ENCODE measurements at places on chromosomes 1 and 21.

DNA sequence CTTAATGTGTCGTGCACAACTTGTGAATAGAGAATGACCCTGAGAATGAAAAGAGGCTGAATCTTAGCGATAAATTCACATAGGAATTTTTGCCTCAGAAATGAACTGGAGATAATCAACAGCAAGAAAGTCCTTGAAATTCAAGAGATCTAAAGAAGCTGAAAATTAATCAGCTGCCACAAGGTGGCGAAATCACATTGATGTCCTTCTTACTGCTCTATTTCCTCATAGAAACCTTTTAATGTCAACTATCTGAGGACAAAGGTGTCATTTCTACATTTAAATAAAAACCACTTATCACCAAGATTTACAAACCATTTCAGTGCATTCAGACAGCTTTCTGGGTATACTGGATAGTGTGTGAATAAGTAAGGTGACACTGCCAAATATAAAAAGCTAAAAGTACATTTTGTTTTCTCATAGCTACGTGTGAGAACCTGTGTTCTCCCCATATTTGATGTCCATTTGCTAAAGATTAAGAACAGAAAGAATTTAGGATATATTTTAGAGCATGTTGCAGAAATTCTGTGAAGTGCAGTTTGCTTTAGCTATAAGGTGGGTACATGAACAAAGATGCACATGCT is 485.3 kb upstream of the PTBP2 start:
- no peak for DNase-seq

- DNase-seq, result no peak
Observed at GRCh38 chr1:116949213-116949985, 39.7 kb downstream of the PTGFRN start.

- no peak for DNase-seq
Observed at GRCh38 chr1:18784482-18784831, 75.0 kb downstream of the TAS1R2 start.

DNA sequence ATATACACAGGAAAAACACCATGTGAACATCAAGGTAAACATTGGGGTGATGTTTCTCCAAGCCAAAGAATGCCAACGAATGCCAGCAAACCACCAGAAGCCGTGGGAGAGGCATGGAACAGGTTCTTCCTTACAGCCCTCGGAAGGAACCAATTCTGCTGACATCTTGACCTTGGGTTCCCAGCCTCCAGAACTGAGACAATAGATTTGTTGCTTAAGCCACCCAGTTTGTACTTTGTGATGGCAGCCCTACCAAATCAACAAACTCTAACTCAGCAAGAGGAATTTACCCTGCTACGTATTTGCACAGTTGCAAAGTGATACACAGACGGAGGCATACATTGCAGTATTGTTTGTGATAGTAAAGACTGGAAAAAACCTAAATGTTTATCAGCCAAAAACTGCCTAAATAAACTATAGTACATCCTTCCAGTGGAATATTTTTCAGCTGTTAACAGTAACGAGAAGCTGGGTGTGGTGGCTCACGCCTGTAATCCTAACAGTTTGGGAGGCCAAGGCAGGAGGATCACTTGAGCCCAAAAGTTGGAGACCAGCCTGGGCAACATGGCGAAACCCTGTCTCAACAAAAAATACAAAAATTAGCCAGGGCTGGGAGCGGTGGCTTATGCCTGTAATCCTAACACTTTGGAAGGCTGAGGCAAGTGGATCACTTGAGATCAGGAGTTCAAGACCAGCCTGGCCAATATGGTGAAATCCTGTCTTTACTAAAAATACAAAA is 12.5 kb upstream of the ZC3H12A start:
- DNase-seq, result no peak

- DNase-seq, result no peak
Observed at GRCh38 chr1:194026422-194026821, 840.0 kb upstream of the B3GALT2 start.

- DNase-seq, result no peak
Observed at GRCh38 chr1:164560556-164560955, 1.6 kb downstream of the PBX1 start.

GRCh38 chr1:21626921-21627339 is 42.2 kb downstream of the RAP1GAP start:
- DNase-seq, result no peak

- no peak for DNase-seq
Observed at GRCh38 chr1:226633541-226634165, 85.1 kb downstream of the STUM start.

GRCh38 chr1:69728206-69728605 is 160.5 kb downstream of the LRRC7 start:
- DNase-seq, result no peak

GRCh38 chr1:245604979-245605378 is 450.2 kb downstream of the KIF26B start:
- DNase-seq, result no peak

DNA sequence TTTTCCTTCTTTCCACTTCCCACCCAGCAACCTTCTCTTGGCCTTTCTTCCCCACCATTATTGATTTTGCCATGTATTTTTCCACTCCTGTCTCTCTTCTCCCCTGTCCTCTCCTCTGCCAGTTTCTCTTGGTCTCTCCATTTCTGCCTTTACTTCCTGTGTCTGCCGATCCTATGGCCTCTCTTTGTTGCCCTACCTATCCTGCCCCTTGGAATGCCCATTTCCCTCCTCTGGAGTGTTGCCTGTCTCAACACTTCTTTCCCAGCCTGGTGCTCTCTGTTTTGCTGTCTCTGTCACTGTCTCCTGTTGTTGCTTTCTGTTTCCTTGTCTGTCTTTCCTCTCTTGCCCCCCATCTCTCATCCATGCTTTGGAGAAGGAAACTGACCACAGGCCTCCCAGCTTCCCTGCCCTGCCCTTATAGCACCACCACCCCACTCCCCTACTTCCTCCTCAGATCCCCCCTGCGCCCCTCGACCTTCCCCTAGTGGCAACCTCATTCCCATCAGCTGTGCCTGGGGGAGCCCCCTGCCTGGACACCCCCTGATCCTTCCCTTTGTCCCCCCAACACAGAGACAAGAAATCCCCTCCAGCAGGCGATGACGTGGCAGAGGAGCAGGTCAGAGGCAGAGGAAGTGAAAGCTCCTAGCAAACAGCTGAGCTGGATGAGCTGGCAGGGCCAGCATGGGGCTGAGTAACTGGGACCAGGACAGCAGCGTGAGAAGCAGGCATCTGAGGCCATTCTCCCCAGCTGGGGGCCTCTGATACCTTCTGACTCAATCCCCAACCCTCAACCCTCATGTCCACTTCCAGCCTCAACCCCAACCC is 6.6 kb upstream of the ETV3L start:
- DNase-seq, result no peak

- DNase-seq, result no peak
Observed at GRCh38 chr1:51410568-51411460, 80.5 kb upstream of the TTC39A start.

GRCh38 chr1:115679141-115679611 is 37.4 kb downstream of the VANGL1 start:
- no peak for DNase-seq

Data from naive thymus-derived CD4-positive, alpha-beta T cell (primary cell).